Cardiac muscle cell (in vitro differentiated cells and primary cell): ENCODE measurements at places on chromosomes 16 and 17.

DNA sequence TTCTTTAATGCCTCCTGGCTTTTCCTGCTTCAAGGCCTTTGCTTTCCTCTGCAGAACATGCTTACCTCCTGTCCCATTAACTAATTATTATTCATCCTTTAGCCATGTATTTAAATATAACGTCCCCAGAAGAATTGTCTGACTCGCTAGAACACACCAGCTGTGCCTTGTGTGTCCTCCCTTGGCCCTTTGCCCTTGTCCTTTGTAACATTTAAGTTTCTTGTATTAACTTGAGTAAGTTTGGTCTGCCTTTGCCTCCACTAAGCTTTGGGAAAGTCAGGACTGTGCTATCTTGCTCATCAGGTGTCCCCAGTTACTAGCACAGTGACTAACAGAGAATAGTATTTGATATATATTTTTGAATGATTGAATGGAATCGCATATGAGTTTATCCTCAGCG lies 29.6 kb upstream of the ABCA9 start:
- no peak for DNase-seq

DNA sequence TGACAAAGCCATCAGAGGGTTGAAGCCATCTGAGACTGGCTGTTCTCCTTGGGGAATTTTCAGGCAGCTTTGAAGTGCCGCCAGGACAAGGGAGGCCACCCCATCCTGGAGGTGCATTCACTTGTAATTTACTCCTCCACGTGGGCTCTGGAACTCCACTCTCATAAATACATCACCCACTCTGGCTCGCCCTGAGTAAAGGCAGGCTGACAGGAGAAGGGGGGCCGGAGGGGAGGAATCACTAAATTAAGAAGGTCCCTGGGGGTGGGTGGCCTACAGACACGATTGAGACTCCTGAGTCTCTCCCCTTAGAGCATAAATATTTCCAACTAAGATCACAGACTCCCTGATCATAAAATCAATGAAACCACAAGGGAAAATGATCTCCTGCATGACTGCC lies 56.3 kb upstream of the HNF1B start:
- no peak for DNase-seq

- no peak for DNase-seq
Observed at GRCh38 chr17:7523033-7523432, 25.8 kb upstream of the TNFSF12 start.

- no peak for DNase-seq
Observed at GRCh38 chr17:76747716-76748363, 9.9 kb downstream of the MFSD11 start.

DNA sequence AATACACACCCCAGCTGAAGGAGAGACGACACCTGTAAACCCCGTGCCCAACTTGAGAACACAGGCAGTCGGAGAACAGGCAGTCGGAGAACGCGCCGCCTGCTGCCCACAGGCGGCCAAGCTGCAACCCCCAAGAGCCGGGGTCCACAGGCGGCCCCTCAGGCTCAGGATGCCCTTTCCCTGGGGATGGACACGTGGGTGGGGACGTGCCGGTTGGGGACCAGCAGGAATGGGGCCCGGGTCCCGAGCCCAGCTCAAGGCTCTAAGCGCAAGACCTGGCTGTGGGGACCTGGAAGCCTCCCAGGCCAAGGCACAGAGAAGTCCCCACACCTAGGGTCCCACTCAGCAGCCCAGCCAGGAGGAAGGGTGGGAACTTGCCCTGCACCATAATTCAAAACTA lies 79.5 kb upstream of the GNG13 start:
- DNase-seq = no peak

- DNase-seq = no peak
Observed at GRCh38 chr16:63684149-63685101, 1437.4 kb downstream of the CDH11 start.
